SK-N-DZ (cell line): ENCODE measurements at places on chromosomes 6 and 20.
A peak's percentile ranks its signal among the peaks of the same experiment; 100 is the strongest.

- DNase-seq = no peak
Observed at GRCh38 chr6:73121421-73121993, 103.8 kb downstream of the KHDC1L start.

- no peak for DNase-seq
Observed at GRCh38 chr6:120489941-120490340, 844.3 kb downstream of the TBC1D32 start.

DNA sequence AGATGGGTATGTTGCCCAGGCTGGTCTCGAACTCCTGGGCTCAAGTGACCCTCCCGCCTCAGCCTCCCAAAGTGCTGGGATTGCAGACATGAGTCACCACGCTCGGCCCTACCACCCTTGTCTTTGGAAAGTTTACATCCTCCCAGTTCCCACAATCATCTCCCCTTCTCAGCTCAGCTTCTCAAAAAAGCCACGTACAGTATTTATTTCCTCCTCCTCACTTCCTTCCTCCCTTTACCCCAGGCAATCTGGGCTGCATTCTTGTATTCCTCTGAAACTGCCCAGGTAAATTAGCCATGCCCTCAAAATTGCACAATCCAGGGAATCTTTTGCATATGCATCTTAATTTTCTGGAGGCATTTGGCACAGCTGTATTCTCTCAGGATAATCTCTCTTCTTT lies 7.4 kb upstream of the SLC23A2 start:
- no peak for DNase-seq

DNA sequence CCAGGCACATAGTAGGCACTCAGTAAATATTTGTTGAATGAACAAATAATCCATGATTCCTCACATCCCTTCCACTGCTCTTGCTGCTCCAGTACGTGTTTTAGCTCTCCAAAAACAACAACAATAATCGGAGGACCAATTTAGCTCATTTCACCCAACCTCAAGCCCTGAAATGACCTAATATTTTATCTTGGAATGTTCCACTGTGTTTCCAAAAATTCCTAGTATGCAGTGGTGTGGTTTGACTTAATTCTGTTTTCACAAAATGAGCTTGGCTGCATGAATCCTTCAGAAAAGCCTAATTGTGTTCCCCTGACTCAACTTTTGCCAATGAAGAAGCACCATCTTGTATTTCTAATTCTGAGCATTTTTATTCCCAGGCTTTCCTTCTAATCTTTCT lies 168.0 kb upstream of the PHACTR1 start:
- DNase-seq = no peak

GRCh38 chr6:40992746-40993145 lies 46.3 kb downstream of the UNC5CL start:
- DNase-seq = no peak

DNA sequence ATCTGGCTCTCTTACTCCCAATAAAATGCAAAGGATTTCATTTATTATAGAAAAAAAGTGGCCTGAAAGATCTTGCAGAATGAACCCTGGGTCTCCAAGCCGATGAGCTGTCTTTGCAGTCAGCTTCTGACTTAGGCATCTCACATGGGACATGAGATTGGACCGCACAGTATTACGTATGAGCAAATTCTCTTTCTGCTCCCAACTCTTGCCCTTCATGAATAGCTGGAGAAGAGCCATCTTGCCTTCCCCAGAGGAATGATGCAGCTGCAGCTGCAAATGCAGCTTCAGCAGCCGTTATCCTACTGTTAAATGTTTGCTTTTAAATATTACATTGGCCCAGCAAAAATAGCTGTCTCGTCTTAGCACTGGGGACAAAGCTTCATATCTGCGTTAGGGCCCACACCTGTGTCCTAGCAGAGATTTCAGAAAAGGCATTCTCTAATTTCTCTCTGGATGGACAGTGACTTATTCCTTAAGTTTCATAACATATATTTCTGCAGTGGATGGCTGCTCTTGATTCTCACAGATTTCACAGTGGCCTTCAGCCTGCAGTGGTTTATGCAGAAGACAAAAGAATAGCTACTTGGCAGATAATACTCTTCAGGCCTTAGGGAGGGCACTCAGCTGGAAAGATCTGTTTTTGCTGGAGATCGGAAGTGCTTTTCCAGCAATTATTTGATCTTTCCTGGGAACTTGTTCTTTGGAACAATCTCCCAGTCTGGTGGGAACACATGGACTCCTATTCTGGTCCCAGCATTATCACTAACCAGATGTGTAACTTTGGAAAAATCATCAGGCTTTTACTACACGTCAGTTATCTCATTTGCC lies 129.2 kb downstream of the FYN start:
- no peak for DNase-seq

GRCh38 chr6:73525546-73526330 lies 4.9 kb upstream of the EEF1A1 start:
- DNase-seq = no peak

DNA sequence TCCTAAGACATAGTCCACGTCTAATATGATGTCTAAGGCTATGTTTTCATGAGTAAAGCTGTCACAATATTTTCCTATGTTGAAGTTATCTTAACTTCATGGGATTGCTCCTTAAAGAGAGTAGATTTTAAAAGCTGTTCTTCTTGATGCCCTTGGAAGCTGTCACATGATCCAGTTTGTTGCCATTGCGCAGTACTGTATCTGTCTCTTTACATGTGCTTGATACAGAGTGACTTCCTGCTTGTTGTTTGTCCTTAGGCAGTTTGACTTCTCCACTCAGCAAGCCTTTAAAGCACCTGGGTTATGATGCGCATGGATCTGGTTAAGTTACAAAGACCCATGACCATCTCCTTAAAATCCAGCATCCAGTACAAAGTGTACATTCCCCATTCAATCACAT lies 85.4 kb downstream of the CDYL start:
- no peak for DNase-seq

GRCh38 chr6:51613558-51613957 lies 473.9 kb downstream of the PKHD1 start:
- DNase-seq = no peak

GRCh38 chr20:22426772-22427171 lies 157.6 kb downstream of the FOXA2 start:
- no peak for DNase-seq

GRCh38 chr6:54633601-54634000 lies 213.0 kb upstream of the FAM83B start:
- DNase-seq = no peak

DNA sequence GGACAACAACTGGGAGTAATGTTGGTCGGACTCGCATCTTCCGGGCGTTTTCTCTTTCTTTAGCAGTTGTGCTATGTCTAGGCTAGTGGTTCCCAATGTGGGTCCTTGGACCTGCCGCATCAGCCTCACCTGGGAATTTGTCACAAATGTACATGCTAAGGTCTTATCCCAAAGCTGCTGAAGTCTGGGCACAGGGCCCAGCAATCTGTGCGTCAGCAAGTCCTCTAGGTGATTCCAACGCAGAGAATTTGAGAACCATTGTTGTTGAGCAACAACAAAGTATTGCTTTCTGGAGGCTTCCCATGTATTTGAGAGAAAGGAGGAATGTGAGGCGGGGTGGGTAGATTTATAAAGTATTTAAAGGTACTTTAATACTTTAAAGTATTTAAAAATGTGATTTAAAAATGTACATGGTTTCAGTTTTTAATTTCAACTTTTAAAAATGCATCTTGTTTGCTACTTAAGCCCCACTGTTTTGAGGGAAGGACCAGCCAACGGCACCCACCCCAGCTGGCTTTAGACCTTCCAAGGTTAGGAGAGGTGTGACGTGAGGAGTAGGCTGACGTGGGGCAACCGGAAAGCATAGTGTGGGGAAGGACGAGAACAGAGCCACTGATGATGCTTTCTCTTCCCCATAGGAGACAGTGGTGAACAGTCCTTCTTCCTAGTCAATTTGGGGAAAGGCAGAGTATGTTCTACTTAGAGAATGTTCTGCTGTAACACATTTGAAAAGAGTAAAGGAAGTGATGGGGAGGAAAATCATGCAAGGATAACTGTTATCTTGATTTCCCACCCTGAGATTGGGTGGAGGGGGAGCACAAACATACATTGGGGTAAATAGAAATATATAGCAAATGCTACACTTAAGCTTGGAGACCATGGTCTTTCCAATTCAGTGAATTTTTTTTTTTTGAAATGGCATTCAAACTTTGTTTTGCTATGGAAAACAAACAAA lies 4.3 kb downstream of the UST start:
- DNase-seq = no peak

- no peak for DNase-seq
Observed at GRCh38 chr6:15200087-15200486, 45.8 kb upstream of the JARID2 start.

- no peak for DNase-seq
Observed at GRCh38 chr20:44084891-44085290, 102.1 kb downstream of the JPH2 start.

DNA sequence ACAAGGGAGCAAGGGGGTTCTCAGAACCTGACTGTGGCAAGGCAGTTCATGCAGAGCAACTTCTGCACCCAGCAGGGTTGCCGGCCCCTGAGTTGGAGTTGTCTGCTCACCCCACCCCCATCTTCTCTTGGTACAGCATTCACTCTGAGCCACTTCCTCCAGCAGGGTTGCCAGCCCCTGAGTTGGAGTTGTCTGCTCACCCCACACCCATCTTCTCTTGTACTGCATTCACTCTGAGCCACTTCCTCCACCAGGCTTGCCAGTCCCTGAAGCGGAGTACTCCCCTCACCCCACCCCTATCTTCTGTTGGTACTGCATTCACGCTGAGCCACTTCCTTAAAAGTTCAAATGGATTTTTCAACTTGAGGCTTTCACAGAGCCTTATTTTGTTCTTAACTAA lies 79.7 kb upstream of the SYNDIG1 start:
- no peak for DNase-seq

- no peak for DNase-seq
Observed at GRCh38 chr6:159989492-159990480, 20.9 kb downstream of the IGF2R start.

DNA sequence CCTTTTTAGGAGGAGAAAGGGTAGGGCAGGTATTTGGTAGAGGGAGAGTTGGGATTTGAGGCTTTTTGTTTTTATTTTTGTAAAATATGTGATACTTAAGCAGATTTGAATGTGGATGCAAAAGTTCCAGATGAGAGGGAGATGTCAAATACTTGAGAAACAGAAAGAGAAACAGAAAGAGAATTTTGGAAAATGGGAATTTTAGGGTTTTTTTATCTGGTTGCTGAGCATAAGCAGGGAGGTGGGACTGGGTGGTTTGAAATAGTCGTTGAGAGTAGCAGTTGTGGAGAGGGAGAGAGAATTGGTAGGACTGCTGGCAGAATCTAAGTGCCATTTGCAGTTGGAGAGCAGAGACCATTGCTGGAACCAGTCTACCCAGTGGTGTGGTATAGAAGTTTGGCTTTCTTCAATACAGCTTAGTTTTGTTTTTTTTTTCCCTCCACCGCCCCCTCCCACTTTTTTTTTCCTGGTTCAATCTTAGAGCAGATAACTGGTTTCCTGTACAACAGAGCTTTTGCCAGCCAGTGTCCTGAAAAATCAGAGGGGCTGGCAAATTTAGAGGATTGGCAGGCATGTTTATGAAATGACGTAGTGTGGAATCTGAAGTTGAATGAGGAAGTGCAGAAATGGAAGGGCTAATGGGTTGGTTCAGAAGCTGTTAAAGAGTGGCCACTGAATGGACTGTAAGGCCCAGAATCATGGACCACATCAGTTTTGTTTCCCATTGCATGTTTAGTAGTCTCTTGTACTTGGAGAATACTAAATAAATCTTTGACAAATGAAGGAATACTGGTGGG lies 68.7 kb downstream of the ATRN start:
- DNase-seq = no peak

DNA sequence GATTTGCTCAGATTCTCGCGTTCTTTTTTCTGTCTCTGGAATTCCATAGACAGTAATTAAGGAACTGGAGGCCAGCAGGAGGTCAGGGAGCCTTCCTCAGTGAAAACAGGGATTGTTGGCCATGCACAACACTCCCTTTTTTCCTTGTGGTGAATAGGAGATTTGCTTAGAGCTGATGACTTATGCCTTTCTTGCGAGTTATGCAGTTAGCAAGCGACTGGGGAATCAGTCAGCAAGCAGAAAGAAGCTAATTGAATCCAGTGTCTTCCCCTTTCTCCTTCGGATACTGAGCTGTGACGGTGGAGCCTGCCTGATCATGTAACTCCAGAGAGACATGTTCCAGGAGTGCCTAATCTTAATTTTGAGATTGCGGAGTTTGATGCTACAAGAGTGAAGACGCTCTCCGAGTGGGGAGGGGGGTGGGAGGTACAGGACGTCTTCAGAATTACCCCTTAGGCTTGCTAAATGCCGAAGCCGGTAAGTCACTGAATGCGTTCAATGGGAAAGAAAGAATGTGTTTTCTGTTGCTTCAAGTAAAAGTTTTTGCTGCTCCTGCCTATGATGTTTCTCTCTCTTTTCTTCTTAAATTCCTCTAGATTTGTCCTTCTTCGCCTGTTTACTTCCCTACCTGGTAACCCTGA lies 165.9 kb downstream of the SASH1 start:
- DNase-seq = peak; percentile 9

DNA sequence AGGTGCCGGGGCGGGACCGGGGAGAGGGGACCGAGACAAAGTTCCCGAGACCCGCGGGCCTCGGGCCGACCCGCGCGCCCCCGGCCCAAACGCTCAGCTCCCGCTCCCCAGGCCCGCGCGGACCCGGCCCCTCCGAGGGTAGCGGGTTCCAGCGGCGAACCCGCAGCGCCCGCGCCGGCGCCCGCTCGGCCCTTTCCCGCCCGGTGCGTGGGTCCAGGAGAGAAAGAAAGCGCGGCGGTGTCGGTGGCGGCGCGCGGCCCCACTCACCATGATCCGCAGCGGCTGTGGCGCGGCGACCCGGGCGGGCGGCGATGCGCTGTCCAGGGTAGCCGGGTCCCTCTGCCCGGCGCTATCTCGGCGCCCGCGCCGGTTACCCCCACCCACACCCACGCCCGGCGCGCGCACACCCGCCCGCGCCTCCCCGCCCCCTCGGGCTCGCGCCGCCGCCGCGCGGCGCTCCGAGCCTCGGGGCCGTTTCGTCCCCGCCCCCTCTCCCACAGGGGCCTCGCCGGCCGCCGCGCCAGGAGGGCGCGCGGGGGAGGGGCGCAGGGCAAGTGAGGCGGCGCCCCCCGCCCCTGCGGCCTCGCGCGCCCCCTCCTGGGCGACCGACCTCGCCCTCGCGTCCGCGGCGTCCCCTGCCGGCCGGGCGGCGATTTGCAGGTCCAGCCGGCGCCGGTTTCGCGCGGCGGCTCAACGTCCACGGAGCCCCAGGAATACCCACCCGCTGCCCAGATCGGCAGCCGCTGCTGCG lies at the start of gene ELOVL2:
TSS of gene ELOVL2 (minus strand) at position 345 of the 751 bp plus-strand sequence. CDS start at position 270, 75 bp downstream.
- DNase-seq = no peak

DNA sequence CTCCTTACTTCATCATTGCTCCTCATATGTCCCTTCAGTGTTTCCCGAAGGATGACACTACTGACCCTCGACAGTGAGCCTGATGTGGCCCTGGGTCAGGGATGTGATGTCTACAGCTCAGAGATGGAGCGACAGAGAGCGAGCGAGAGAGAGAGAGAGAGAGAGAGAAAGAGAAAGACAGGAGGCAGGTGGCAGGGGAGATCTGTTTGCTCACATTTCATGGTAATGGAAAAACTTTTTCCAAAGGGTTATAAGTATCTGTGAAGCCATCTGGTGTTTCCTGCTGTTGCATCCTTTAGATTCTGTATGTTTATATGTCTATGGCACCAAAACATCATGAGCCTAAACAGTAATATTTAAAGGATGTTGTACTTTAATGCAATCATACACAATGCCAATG lies 77.2 kb downstream of the PPP1R3G start:
- no peak for DNase-seq
